A375 (cell line): ENCODE measurements at places on chromosomes 1 and 21. TPM values are rescaled to one million over a fixed set of nuclear protein-coding genes. Genes with fewer than 3 reads are reported as not detected.

Gene LRRN2
- total RNA-seq: not detected in 2 replicates

Gene SAMD13
- 0.53 and 0.61 TPM in 2 replicates for total RNA-seq

Gene PLPPR4
- 0.04 TPM in 1 of 2 replicates, not detected in the other for total RNA-seq

Gene CA6
- not detected in 2 replicates for total RNA-seq

Gene SLC37A1
- total RNA-seq: 2.3 and 3.3 TPM in 2 replicates

Gene PTTG1IP
- 94.1 and 99.0 TPM in 2 replicates for total RNA-seq

Gene IFFO2
- 37.9 and 43.2 TPM in 2 replicates for total RNA-seq

Gene LRRC38
- total RNA-seq: not detected in 2 replicates

Gene MRTO4
- total RNA-seq: 94.4 and 102 TPM in 2 replicates

Gene XCL2
- total RNA-seq: not detected in 2 replicates

Gene PRDM16
- total RNA-seq: not detected in 2 replicates

Gene GFI1
- total RNA-seq: 1.1 and 1.4 TPM in 2 replicates

Gene KLF17
- 0.21 and 0.34 TPM in 2 replicates for total RNA-seq

Gene TCP10L
- 0.34 and 1.3 TPM in 2 replicates for total RNA-seq

Gene SYPL2
- total RNA-seq: 0.29 and 0.30 TPM in 2 replicates

Gene EXTL1
- 12.3 and 17.5 TPM in 2 replicates for total RNA-seq

Gene HFM1
- total RNA-seq: 0.66 and 1.0 TPM in 2 replicates
